ENCODE measurements at places on chromosomes 12 and 14.

- DNase-seq: no peak
Observed at GRCh38 chr12:46559311-46559710, 186.7 kb upstream of the SLC38A2 start.

DNA sequence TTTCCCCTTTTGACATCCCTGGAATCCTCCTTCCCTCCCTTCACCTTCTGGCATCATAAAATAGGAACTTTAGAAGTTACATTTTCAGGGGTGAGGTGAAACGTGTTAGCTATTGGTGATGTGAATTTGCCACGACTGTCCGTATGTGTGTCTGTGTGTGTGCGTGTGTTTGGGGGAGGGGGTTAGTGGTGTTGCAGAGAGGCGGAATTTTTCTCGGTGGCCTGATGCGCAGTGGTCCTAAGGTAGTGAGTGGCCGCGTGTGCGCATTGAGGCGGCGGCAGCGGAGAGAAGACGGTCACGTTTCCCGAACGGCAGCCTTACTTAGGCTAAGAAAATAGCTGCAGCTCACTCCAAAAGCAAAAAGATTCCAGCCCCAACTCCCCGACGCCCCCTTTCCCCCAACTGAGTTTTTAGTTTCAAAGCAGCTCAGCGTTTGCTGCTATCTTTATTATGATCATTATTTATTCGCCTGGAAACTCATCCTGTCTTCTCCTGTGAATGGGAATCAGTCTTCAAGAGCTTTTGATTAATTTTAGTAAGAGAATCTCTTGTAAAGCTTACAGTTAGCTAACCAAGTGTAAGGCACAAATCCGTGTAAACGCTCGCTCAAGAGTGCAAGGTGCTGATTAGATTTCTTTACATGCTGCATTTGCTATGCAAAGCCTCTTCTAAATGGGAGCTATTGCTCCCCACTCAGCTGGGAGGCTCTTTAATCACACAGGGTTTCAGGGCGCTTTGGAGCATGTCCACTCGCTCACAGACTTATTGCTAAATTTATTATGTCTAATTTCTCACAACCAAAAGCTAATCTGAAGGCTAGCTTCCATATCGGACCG is 4.7 kb downstream of the FLRT2 start:
- no peak for DNase-seq

DNA sequence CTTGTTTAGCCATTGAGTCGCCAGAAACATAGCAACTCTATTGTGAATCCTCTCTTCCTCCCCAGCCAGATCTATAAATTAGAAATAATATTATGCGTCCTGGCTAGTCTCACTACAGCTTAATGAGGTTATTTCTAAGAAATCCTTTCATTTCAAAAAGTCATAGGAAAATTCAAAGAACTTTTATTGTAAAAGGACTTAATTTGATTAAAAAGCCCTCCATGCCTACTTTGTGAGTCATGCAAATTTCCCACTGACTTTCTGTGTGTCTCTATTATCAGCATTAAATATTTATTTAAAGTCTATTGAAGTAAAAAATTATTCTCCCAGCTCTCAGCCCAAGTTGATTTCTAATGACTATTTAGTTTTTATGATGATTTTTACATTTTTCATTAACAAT is 160.7 kb downstream of the PHLDA1 start:
- DNase-seq: no peak

DNA sequence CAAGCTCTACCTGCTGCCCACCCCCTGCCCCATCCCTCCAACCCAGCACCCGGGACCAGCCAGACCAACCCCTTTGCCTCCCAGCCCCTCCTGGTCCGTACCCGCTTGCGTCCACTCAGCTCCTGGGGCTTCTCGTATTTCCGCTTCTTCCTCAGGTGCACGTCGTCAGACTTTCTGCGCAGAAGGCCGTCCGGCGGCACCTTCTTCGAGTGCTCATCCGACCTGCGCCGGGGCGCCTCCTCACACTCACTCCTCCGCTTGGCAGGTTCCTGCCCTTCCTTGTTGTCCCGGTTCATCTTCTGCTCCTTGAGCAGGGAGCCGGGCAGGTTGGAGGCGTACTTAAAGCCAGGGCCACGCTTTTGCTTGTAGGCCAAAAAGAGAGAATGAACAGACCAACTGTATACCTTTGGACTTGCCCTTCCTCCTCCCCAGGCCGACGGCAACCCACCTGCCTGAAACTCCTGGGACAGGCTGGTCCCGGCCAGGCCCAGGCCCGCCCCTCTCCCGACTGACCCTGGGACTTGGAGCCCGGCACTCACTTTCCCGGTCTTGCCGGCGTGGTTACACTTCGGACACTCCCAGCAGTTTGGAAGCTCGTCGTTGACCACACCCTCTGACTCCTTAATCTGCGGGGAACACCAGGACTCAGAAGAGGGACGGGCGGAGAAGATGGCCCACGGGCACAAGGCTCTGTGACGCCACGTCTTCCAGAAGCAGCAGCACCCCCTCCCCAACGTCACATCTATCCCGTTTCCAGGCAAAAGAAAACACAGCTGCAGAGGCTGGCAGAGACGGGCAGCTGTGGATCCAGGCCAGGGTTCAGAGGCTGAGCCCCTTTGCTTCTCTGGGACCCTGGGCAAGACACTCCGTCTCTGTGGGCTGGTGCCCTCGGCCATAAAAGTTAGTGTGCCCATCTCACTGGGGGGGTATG is 44.3 kb downstream of the RNF34 start:
- DNase-seq: no peak

DNA sequence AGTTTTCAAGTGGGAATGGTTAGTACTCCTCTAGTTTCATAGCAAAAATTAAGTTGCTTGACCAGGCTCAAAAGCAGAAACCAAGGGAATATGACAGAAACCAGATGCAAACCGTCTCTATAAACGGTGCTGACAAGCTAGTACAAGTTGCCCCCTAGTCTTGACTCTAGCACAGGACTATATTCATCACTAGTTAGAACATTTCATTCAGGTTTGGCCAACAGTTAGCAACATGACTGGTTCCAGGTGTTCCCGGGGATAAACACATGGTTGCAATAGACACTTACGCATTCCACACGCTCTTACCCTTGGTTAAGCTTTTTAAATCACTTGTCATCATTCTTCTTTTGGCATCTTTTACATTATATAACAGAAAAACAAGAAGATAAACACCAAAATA is 103.6 kb downstream of the SCFD1 start:
- no peak for DNase-seq

- DNase-seq: no peak
Observed at GRCh38 chr14:33979613-33980276, 28.9 kb upstream of the EGLN3 start.

- DNase-seq: no peak
Observed at GRCh38 chr12:4203772-4204376, 69.7 kb upstream of the CCND2 start.

GRCh38 chr14:80146941-80147340 is 64.4 kb downstream of the DIO2 start:
- no peak for DNase-seq

GRCh38 chr12:125178222-125178621 is 113.0 kb downstream of the AACS start:
- DNase-seq: no peak

- DNase-seq: no peak
Observed at GRCh38 chr12:119877639-119877948, 474 bp upstream of the CIT start.

- DNase-seq: no peak
Observed at GRCh38 chr12:45887544-45887943, 102.8 kb downstream of the SCAF11 start.

DNA sequence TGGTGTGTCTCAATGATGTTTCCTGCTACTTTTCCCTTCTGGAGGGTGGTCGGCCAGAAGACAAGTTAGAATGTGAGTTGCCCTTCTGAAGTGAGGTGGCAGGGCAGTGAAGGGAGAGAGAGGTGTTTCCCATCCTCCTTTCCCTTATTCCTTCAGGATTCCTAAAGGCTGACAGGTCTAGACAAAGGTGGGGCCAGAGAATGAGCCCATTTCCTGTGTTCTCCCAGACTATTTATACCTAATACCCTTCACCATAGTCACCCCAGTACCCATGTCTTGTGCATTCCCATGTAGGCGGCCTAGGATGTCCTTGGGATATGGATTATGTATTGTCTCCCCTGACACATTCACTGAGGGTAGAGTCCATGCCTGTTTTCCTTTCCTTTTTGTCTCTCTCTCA is 7.0 kb downstream of the DGKA start:
- DNase-seq: no peak

- DNase-seq: no peak
Observed at GRCh38 chr14:32286602-32287001, 42.5 kb upstream of the AKAP6 start.

GRCh38 chr14:99479160-99479905 is 1.3 kb downstream of the SETD3 start:
- no peak for DNase-seq

DNA sequence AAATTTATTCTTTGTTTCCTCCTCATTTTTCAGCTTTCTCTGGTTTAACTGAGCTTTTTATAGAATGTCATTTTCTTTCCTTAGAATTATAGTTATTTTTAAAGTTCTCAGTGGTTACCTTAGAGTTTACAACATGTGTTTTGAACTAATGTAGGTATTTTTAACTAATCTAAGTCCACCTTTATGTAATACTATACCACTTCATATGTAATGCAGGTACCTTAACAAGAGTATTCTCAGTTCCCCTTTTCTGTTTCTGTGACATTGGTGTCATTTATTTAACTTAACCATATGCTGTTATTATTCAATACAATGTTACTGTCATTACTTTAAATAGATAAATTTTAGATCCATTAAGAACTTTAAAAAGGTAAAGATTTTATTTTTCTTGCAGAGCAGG is 30.3 kb upstream of the KCNC2 start:
- DNase-seq: no peak

DNA sequence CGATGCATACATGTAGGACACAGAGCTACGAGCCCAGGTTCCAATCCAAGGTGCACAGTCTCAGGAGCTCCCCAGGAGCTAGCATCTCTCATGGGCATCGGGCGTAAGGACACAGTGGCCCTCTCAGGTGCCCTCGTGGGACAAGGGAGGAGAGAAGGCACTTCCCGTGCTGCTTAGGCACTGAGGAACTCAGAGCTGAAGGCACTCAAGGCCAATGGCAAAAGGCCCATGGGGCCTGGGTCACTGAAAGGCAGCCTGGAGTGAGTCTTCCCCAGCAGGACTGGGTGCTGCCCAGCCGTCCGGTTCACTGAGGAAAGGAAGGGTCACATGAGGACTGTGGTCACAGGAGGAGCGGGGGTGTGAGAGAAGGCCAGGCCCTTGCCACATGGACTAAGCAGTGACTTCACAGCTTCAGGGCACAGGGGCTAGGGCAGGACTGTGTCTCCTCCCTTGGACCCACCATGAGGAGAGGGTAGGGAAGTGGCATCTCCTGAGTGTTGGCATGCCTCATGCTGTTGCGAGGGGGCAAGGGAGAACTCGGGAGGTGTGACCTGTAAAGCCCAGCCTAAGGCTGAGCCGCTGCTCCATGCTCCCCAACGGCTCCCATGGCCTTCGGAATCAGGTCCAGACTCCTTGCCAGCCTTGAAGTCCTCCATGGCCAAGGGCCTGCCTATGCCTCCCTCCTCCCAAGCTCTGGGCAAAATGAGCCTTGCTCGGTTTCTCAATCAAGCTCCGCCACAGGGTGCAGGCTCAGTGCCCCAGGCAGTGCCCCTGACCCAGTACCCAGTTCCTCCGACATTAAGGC is 51.8 kb downstream of the CHGA start:
- no peak for DNase-seq

- no peak for DNase-seq
Observed at GRCh38 chr12:22657538-22657937, 32.6 kb downstream of the ETNK1 start.

DNA sequence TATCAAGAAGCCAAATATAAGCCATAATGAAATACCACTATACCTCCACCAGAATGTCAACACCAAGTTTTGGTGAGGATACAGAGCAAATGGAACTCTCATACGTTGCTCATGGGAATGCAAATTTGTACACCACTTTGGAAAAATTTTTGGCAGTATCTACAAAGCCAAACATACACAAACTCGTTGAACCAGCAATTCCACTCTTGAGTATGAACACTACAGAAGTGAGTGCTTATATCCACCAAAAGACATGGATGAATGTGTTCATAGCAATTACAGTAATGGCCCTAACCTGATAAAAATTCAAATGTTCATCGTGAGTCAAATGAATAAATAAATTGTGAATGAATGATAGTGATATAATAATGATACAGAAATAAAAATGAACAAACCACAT is 24.8 kb downstream of the C12orf71 start:
- no peak for DNase-seq

DNA sequence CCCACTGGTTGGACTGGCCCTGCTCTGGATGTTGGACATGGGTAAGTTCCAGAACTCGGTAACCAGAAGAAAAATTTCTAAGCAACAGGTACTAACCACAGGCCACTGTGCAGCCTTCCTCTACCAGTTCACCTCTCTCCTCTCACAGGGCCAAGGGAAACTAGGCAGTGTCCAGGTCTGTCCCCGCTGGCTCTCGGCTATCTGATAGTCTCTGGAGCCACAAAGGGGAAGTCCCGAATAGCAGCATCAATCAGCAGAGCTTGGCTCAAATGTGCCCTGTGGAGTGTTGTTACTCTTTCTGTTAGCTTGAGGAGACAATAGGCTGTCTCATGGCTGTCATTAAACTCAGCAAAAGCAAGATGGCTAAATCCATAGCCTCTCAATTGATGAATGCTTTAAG is 73.2 kb downstream of the TSPAN11 start:
- no peak for DNase-seq

GRCh38 chr12:98709022-98709421 is 63.9 kb downstream of the APAF1 start:
- DNase-seq: no peak

- no peak for DNase-seq
Observed at GRCh38 chr12:17079251-17079909, 473.4 kb upstream of the LMO3 start.

DNA sequence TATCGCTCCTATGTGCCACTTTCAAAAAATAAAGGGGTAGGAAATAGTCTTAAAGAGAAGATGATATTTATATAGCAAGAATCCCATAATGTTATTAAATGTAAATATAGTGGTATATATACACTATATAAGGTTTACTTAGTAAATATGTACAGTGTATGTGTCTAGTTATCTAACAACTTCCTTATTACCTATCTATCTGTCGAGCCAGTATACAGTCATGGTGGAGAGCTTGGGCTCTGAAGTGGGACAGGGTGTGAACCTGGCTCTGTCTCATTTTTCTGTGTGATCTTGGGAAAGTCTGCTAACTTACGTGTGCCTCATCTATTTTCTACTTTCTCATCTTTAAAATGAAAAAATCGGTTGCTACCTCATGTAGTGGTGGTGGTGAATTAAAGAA is 62.8 kb upstream of the SINHCAF start:
- no peak for DNase-seq

- no peak for DNase-seq
Observed at GRCh38 chr14:95518045-95518751, 1.7 kb upstream of the SYNE3 start.
